ENCODE measurements at places on chromosomes 1 and 21.

DNA sequence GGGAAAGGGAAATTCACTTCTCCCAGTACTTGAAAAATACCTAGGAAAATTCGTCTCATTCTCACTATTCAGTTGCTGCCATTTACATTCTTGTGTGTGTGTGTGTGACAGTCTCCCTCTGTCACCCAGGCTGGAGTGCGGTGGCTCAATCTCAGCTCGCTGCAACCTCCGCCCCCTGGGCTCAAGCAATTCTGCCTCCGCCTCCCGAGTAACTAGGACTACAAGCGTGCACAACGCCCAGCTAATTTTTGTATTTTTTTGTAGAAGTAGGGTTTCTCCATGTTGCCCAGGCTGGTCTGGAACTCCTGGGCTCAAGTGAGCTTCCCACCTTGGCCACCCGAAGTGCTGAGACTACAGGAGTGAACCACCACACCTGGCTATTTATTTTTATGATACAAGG is 1.2 kb downstream of the SNAPIN start:
- DNase-seq: no peak

GRCh38 chr1:87203904-87204303 is 124.8 kb upstream of the LMO4 start:
- DNase-seq: no peak

GRCh38 chr1:231761252-231761651 is 134.7 kb downstream of the DISC1 start:
- DNase-seq: no peak

- no peak for DNase-seq
These were observed 36.4 kb downstream of the ZNF496 start for GRCh38 chr1:247295274-247295684.

GRCh38 chr1:12614402-12615158 is 3.4 kb downstream of the DHRS3 start:
- DNase-seq: no peak

- DNase-seq: no peak
These were observed 1.4 kb upstream of the CFH start for GRCh38 chr1:196650403-196650802.

DNA sequence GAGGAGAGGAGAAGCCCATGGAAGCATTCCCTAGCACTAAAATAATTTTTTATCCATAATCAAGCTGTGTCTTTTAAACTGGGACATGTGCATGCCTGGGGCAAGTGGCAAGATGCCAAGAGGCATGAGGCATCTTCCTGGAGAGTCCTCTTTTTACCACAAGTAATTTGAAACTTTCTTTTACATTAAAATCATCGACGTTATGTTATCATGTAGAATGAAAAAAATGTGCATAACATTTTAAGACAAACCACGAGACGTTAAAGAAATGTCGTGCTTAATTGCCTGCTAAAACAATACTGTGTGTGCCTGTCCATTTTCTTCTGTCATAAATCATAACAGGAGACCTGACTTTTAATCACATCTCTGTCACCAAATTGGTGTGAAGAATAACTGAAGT is 1.5 kb downstream of the STYXL2 start:
- no peak for DNase-seq

- no peak for DNase-seq
These were observed 234.6 kb upstream of the IRF2BP2 start for GRCh38 chr1:234844479-234845031.

DNA sequence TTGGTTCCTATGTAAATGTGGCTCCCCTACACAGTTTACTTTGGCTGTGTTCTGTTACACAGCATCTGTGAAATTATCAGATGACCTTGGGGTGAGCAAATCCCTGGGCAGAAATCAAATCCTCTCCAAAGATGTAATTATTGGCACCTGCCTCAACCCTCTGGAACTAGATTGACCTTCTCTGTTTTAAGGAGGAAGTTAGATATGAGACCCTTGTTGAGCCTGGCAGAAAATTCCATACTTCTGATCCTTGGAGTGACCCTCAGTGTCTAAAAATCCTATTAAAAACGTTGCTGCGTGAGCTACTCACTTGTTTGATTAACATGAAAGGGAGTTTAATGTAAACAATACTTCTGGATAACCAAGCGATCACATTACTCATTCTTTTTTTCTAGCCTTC is 122.0 kb downstream of the CLIC6 start:
- DNase-seq: no peak

- no peak for DNase-seq
These were observed 54.3 kb upstream of the SDC3 start for GRCh38 chr1:30962609-30963508.

- no peak for DNase-seq
These were observed 69.2 kb downstream of the ROR1 start for GRCh38 chr1:63843010-63843409.

DNA sequence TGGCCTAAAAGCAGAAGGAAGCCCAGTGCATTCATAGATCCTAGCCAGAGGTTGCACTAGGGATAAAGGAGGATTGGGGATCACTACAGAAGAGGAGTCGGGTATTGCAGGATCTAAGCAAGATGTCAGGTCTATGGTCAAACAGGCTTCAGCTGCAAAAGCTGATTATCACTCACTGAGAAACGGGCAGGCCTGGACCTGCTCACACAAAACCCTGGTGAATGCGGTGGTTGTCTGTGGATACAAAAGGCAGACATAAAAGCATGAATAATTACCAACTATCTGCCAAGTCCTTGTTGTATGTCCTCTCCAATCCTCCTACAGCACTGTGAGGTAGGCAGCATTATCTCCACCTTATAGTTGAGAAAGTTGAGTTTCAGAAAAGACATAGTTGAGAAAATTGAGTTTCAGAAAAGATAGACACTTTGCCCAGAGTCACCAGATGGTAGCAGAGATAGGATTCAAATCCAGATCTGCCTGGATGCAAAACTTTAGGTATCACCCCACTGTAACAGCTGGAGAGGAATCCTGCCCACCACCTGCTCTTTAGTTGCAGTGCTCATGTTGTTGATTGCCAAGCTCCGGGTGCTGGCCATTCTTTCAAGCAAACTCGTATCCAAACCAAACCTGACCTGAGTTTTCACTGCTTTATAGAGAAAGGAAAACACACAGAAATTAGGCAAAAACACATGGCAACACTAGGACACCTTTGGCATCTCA is 49.6 kb upstream of the HOOK1 start:
- DNase-seq: no peak

- no peak for DNase-seq
These were observed 84.4 kb downstream of the AKT3 start for GRCh38 chr1:243765676-243766075.

DNA sequence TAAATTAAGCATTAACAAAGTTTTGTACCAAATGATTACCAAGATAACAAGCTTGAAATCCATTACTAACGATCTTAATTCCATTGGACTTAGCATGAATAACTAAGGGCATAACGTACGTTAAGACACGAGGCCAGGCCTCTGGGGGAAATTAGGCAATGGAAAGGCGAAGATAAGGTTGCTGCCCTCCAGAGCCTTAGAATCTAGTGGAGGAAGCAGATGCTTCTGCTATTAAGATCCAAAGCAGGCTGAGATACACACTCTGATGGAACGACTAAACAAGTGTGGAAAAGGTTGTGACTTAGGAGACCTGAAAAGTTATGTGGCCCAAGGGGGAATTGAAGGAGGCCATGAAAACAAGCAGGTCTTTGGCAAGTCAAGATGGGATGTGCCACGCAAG is 6.0 kb downstream of the AKNAD1 start:
- no peak for DNase-seq

DNA sequence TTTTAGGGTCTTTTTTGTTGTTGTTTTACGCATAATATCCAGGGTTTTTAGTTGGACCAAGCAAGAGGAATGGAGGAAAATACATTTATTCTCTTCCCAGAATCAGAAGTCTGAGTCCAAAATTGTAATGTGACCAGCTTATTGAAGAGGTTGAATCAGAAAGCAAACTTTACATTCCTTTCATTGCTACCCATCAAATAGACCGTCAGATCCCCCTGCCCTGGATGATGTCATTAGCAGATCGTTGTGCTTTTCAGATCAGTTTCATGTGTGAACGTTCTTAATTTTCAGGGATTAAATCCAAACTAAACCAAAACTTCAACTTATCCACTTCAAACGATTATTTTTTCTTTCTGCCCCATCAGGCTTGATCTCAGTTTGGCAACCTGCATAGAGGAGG is 85.7 kb upstream of the NGF start:
- no peak for DNase-seq

GRCh38 chr1:23567996-23568607 is 8.8 kb upstream of the ID3 start:
- DNase-seq: no peak

DNA sequence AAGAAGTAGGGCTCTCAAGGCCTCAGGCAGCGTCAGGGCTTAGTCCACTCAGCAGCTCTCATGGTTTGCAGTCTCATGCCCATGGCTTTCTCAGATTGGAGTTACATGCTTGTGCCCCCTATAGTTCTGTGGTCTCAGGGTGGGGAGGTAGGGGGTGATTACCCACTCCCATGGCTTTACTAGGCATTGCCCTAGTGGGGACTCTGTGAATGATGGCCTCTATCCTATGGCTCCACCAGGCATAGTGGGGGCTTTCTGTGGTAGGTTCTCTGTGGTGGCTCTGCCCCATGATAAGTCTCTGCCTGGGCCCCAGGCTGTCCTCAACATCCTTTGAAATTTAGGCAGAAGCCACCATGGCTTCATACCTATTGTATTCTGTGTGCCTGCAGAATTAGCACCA is 48.9 kb downstream of the MSH4 start:
- DNase-seq: no peak

DNA sequence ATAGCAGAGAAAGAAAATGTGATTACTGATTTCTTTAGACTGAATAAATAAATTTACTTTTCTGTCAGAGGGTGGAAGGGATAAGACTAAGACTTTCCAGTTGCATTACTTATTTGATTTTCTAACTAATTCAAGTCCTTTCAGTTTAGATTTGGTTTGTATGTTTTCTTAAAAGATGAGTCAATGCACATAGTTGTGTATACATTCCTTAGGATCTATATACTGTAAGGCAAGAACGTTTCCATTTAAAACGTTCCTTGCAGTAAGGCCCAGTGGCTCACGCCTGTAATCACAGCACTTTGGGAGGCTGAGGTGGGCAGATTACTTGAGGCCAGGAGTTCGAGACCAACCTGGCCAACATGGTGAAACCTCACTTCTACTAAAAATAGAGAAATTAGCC is 14.5 kb upstream of the SERTAD4 start:
- no peak for DNase-seq

GRCh38 chr1:57898531-57898930 is 474.7 kb upstream of the DAB1 start:
- DNase-seq: no peak

- DNase-seq: no peak
These were observed 8.1 kb upstream of the TEDDM1 start for GRCh38 chr1:182408435-182409075.

DNA sequence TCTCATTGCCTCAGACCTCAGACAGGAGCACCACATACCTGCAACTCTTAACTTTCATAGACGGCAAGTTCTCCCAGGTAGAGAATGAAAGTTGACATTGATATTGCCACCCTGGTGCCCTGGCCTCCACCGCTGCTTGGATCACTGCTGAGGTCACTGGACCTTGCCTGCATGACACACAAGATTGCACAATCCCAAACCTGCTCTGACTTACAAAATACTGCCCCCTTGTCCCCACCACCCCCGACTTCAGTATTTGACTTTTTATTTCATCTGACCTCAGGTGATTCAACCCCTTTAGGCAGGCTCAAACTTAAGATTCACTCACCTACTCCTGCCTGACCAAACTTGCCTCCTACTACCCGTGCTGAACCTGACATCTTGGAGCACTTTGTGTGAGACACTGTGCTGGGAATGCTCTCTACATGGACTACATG is 43.1 kb upstream of the S1PR1 start:
- DNase-seq: no peak

DNA sequence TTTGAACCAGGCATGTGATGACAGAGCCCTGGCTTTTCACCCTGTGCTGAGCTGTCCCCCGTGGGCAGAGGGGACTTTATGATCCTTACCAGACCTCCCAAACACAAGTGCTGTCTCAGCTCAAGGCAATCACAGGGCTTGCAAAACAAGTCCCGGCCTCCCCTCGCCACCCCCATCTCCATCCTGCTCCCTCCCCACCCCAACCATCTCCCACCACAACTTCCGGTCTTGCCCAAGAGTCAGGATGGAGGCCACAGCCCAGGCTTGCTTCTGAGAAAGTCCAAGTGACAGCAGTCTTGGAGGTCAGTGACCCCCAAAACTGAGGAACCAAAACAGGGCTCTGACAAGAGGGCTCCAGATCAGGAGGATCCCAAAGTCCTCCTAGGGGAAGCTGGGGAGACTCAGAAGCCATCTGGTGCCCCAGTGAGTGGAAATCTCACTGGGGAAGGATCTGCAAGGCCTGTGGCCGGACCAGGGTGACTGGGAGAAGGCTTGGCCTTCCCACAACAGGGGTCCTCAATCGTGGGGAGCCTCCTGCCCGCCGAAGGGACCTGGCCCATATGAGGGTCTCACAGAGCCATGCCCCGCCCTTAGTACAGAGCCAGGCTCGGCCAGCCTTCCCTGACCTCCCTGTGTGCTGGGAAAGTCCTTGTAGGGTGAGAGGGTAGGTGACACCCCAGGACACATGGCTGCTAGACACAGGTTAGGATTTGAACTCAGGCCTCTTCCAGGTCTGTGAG is 4.5 kb upstream of the SDC3 start:
- DNase-seq: no peak

GRCh38 chr1:161962091-161962887 is 61.4 kb downstream of the OLFML2B start:
- peak; percentile 18 for DNase-seq

GRCh38 chr1:180175806-180176205 is 21.1 kb downstream of the QSOX1 start:
- DNase-seq: no peak

DNA sequence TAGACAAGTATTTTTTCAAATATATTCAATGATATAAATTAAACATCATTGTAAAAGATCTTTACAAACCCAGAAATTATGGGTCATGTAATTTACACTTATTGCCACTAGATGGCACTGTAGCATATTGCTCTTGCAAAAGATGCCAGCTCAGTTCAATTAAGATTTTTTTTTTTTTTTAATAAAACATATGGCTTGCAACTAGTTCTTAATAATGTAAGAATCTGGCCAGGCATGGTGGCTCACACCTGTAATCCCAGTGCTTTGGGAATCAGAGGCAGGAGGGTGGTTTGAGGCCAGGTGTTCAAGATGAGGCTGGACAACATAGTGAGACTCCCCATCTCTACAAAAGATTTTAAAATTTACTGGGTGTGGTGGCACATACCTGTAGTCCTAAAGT is 49.4 kb upstream of the DESI2 start:
- no peak for DNase-seq
